CD4-positive, alpha-beta T cell treated with Interleukin-1 beta for 1 hour (primary cell): ENCODE measurements at places on chromosomes 12 and 14.
A peak's percentile ranks its signal among the peaks of the same experiment; 100 is the strongest.

- no peak for DNase-seq
These were observed 33.5 kb downstream of the JDP2 start for GRCh38 chr14:75461303-75461702.

DNA sequence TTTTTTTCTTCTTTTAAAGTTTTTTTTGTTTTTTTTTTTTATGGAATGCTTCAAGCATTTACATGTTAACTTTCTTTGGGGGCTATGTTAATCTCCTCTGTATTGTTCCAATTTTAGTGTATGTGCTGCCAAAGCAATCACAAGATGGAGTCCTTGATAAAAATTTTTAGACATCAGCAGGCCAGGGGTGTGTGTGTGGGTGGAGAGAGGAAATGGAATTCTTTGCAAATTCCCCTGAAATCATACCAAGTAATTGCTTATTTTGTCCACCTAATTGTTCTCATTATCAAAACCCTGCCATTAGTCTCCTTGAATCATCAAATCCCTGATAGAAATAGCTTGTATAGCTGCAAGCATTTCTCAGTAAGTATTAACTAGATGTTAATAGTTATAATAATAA lies 21.7 kb downstream of the RNF212B start:
- no peak for DNase-seq

DNA sequence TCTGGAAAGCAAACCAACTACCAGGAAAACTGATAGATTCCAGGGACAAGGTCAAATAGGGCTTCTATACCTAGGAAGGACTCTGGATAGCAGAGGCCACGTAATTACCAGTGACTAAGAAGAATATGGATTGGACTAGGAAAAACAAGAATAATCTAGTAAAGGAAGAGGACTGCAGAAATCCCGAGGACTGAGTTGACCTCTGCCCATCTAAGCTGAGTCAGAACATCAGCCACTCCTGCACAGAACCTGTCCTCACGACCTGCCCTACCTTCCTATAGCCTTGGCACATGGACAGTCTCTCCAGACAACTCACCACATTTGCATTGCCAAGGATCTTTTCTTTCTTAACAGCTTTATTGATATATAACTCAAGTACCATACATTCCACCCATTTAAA lies 2.3 kb downstream of the OR6J1 start:
- no peak for DNase-seq

GRCh38 chr12:442235-442884 lies 17.4 kb upstream of the B4GALNT3 start:
- peak; percentile 56 for DNase-seq

GRCh38 chr12:98259693-98260092 lies 255.7 kb upstream of the TMPO start:
- DNase-seq, result no peak

GRCh38 chr12:117011988-117012805 lies 87.0 kb downstream of the TESC start:
- DNase-seq, result no peak

DNA sequence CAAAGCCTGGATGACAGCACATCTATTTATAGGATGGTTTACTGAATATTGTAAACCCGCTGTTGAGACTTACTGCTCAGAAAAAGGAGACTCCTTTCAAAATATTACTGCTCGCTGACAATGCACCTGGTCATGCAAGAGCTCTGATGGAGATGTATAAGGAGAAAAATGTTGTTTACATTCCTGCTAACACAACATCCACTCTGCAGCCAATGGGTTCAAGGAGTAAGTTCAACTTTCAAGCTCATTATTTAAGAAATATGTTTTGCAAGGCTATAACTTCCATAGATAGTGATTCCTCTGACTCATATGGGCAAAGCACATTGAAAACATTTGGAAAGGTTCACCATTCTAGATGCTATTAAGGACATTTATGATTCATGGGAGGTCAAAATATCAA lies 201.7 kb downstream of the SNAPC1 start:
- no peak for DNase-seq

GRCh38 chr14:89750281-89750755 lies 204.2 kb downstream of the EFCAB11 start:
- DNase-seq, result no peak

DNA sequence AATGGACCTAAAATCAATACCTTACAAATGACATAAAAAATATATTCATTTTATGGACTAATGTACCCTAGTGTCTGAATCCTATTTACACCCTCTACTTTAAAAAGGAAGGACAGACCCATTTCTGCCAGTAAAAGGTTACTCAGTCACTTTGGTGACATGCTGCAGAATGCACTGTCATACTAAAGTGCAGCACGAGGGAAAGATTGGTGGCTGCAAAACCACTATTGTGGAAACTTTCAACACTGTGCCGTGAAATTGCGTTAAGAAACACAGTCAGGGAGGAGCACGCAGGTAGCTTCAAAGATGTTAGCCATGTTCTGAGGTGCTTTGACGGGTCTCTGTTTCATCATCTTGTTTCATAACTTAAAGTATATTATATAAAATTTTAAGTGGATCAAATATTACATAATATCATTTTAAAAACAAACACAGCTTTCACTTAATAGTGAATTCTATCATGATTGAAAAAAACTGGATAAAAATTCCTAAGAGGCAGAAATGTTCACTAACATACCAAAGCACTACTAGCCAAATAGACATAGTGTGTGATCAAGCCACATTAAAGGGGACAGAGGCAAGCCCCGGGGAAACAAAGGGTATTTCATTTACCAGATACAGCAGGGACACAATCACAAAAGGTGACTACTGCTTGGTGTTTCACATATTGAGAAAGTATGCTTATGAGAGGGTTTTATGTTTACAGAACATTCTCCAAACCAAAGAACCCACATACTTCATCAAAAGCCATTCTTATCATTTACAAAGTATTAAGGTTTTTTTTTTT lies 330.8 kb upstream of the SOX5 start:
- DNase-seq, result no peak

GRCh38 chr14:72049462-72049861 lies 117.2 kb downstream of the RGS6 start:
- no peak for DNase-seq

DNA sequence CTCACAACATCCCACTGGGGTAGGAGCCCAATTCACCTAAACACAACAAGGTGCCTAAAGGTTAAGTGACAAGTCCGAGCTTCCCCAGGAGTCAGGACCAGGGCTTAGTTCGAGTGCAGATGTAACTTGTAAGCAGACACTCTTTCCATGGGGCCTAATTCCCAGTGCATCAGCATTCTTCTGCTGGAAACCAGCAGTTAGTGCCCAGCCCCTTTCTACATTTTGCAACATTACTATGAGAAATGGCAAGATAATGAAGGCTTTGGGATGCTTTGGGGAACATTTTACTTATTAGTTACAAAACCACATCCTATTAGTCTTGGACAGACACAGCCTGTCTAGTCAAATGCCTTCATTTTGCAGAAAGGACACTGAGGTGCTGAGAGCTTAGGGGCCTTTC lies 179.8 kb downstream of the CALM1 start:
- DNase-seq, result no peak

GRCh38 chr12:71240946-71241345 lies 83.1 kb upstream of the TSPAN8 start:
- DNase-seq, result no peak

DNA sequence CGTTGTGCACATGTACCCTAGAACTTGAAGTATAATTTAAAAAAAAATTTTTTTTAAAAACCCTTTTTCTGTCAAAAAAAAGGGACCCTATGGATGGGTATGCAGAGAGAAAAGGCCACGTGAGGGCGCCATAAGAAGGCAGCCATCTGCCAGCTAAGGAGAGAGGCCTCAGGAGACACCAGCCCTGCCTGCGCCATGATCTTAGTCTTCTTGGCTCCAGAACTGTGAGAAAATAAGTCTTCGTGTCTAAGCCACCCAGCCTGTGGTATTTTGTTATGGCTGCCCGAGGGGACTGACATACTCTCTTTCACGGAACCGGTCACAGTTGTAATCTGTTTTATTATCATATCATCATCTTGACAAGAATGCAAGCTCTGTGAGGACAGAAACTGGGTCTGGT lies 174.8 kb downstream of the EFCAB11 start:
- DNase-seq, result no peak

DNA sequence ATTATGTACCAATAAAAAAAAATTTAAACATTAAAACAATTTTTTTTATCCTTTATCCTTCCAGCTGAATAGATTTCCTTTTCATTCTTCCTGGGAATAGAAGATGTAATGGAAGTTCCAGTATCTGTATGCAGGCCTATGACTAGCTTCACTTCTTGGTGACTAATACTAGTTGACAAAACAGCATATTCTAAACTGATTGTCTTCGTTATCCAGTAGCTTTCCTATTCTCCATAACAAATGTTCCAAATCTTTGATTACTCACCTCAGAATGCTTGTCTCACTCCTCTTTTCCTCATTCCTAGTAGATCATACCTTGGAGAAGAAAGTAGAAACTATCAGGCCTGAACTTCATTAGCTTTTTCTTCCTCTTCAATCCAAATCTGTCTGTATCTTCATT lies 70.7 kb downstream of the PLEKHA5 start:
- DNase-seq, result no peak

GRCh38 chr12:77166696-77167095 lies 101.3 kb upstream of the E2F7 start:
- DNase-seq, result no peak

DNA sequence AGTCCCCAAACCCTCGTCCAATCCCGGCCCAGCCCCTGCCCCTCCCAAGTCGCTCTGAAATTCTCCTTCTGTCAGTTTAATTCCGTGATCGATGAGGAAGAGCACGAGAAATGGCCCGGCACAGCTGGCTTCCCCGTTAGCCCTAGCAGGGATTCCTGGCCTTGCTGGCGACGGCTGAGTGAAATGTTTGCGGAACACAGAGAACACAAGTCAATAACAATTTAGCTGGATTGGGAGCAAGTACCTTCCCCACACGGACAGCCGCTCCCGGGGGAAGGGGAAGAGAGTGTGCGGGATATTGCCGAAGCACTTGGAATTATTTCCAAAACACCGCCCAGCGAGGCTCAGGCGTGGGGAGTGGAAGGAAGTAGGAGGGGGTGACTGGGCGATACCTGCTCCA lies 134.6 kb downstream of the RBM19 start:
- no peak for DNase-seq

DNA sequence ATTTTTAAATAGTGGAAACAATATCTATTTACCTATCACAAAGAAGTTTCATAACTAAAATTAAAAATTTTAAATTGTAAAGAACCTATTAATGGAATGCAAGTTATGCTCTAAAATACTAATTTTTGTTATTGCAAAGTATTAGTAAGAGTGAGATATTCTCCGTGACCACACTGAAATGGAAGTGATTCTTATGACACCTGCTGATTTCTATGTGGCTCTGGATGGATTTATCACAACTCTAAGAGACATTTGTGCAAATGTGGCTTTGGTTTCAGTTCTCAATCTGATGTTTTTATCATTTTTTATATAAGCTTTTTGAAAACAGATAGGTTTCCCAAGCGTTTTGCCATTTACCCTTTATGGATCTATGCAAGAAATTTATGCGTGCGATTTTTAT lies 497.8 kb downstream of the NAV3 start:
- no peak for DNase-seq

GRCh38 chr14:57244106-57244505 lies 24.6 kb downstream of the EXOC5 start:
- DNase-seq, result no peak

DNA sequence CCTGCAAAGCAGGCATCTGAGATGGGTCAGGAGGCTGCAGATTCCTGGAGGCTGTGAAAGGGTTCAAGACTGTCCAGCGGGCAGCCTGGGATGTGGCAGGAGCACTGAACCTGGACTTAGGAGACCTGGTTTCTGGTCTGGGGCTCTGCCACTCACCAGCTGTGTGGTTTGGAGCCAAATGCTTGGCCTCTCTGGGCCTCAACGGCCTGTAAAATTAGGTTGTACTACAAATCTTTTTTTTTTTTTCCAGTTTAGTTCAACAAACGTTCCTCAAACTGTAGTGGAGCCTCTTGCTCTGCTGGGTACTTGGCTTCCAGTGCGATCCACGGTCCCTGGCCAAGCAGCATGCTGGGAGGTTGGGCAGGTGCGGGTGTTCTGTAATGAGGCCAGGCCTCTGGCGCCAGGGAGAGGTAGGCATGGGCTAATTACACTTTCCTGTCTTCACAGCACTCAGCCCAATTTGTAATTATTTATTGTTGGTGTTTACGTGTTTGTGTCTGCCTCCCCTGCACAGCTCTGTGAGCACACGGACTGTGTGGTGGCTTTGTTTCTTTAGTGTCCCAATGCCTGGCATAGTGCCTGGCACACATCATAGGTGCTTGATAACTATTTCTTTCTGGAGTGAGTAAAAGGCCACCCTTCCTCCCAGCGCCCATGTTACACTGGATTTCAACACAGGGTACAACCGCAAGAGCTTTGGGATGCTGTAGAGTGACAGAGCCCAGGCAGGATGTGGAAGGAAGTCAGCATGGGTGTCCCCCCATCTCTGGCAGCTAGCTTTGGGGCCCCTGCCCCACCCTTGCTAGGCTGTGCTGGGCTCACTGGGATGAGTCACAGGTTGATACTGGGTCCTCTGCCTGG lies 5.8 kb upstream of the KRT80 start:
- DNase-seq, result peak; percentile 79

GRCh38 chr12:91914701-91915100 lies 230.9 kb downstream of the BTG1 start:
- no peak for DNase-seq

DNA sequence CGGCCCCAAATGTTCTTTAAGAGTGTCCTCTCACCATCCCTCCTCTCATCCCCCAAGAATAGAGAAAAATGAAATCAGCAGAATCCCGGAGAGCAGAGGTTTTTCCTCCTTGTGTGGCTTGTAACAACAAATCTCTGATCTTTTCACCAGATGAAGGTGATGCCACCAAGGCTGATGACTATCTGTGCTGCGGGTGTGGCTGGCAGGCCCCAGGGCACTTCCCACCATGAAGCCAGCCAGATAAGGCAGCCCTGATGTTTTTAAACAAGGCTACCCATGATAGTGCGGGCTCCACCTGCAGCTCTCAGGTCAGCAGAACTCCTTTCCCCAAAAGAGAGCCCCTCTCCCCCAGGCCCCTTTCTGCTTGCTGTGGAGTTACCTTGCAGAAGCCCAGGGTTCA lies 58.0 kb upstream of the PARP11 start:
- DNase-seq, result peak; percentile 29

- DNase-seq, result no peak
These were observed 34.8 kb downstream of the ISCA2 start for GRCh38 chr14:74528406-74528805.

GRCh38 chr12:113500782-113501311 lies 29.2 kb upstream of the LHX5 start:
- DNase-seq, result no peak

GRCh38 chr14:34275078-34275477 lies 187.0 kb downstream of the SPTSSA start:
- DNase-seq, result no peak

DNA sequence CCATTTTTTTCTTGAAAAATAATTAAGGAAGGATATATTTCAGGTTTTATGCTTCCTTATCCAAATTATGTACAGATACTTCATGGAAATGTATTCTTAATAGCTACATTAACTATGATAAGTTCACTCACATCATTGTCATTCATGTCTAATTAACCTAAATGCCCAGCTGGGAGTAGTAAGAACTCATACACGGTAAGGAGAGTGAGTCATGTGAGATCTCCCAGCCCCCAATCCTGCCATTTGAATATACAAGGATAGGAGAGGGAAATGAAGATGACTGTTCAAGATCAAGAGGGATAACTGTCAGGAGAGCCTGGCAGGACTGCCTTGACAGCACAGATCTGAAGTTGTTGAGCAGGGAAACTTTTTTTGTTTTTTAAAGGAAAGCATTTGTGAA lies 343.4 kb upstream of the USP15 start:
- no peak for DNase-seq
